Activated effector memory CD4-positive, alpha-beta T cell treated with anti-CD3 and anti-CD28 coated beads, Interleukin-2, amount 50 U/mL, for 16 hours (primary cell): ENCODE measurements at places on chromosomes 7 and 10.

DNA sequence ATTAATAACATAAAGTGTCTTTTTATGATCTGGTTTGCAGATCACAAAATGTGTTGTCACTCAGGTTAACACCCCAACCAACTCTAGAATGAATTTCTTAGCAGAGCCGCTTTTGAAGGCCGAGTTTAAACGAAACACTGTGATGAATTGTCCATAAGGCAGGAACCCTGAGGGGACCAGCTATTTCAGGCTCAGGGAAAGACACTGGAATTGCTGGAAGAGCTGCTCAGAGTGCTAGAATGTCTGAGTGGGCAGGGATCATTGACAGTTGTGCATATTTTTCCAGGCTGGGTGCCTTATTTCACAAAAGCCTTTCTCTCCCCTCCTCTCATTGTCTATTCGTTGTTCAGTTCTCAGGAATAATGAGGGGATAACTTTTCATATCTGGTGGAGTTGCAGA, 68.7 kb upstream of the PRKG1 start:
- no peak for DNase-seq

DNA sequence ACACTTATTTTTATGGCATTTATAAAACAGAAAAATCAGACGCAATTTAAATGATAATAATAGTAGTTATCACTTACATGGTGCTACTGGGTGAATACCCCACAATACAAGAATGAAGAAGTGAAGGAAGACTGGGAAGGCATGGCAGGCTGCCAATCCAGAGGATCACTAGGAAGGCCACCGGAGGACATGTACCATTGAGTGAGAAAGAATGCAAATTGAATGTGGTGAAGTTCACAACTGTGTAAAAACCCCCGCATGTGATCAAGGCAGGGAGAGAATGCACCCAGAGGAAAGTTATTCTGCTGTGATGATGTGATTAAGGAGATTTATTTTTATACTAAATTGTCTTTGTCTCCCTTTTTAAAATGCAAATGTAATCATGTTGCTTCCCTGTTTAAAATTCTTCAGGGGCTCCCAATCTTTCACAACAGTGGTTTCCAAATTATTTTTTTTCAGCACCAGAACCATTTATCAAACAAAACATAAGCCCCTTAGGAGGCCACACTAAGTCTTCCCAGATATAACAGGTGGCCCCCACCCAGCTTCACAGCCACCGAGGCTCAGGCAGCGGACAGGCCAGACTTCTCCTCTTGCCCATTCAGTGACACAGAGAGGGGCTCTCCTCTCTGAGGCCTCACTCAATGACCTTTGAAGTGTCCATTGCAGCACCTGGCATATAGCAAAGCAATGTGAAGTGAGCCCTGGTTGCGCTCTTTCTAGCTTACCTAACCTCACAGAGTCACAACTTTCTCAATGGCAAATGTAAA, 59.6 kb downstream of the FRMPD2 start:
- DNase-seq, result no peak

DNA sequence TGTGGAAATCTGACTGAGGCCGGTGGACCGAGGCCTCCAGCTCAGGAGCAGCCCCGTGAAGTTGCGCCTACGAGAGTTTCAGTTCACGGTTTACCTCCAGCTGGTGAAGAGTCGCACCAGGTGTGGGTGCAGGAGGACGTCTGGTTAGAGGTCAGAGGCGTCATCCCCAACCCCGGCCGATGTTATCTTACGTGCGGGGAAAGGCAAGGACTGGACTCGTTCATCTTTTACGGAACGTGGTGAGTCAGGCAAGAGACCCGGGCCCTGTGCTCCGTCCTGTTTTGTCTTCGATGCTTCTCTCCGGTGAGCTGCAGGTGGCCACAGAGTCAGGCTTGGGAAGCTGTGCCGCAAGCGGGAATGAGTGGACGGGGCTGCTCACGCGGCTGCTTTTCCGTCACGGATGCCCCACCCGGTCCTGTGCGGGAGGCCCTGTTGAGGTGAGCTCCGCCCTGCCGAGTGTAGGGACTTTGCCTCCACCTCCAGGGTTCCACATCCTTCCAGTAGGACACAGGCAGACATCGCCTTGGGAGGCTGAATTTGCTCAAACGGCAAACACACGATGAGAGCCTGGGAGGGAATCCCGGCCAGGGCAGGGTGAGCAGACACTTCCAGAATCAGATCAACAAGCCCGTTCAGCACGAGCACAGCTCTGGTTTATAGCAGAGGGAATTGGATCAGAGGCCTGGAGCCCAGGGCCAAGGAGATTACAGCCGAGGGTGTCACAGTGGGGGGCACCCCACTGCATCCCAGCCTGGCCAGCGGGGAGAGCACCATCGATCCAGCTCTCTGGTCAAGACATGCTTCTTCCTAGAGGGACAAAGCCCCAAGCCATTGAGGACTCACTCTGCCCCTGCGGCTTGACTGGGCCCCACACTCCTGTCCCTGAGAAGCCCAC, 50.1 kb upstream of the INPP5A start:
- no peak for DNase-seq

DNA sequence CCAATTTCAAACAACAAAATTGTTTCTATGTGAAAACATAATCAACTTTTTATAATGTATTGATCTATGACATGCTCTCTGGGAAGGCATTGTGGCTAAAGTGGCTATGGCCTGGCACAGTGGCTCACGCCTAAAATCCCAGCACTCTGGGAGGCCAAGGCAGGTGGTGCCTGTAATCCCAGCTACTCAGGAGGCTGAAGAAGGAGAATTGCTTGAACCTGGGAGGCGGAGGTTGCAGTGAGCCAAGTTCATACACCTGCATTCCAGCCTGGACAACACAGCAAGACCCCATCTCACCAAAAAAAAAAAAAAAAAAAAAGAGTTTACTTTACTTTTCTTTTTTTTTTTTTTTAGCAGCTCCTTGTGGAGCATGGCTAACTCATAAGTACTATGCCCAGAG, 38.9 kb upstream of the CPN1 start:
- DNase-seq, result no peak

DNA sequence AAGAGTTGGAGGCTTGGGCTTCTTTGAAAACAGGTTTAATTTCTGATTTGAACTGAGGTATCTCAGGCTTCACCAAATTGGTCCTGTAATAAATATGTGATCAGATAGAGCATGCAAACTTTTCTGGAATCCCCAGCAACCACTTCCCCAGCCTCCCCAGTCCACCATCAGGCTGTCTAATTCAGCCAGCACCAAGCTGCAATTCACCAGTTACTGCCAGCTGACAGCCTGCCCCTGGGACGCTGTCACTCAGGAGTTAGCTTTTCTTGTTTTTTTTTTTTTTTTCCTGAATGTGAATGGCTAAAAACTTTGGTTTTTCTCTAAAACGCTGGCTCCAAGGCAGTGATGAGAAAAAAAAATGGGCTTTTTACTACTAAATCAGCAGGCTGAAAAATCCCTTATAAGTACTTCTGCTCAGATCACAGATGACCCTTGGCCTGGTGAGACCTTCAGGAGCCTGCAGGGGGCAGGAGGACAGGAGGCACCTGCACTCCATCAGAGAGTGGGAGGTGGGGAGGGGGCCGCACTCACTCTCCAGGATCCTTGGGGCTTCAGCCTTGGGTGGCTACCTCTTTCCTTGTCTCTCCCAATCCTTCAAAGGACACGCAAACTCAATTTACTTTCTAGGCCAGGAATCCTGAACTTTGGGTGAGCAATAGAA, 349.4 kb downstream of the GATA3 start:
- no peak for DNase-seq

- DNase-seq, result no peak
Observed at GRCh38 chr7:155020996-155021395, 18.1 kb upstream of the PAXIP1 start.

DNA sequence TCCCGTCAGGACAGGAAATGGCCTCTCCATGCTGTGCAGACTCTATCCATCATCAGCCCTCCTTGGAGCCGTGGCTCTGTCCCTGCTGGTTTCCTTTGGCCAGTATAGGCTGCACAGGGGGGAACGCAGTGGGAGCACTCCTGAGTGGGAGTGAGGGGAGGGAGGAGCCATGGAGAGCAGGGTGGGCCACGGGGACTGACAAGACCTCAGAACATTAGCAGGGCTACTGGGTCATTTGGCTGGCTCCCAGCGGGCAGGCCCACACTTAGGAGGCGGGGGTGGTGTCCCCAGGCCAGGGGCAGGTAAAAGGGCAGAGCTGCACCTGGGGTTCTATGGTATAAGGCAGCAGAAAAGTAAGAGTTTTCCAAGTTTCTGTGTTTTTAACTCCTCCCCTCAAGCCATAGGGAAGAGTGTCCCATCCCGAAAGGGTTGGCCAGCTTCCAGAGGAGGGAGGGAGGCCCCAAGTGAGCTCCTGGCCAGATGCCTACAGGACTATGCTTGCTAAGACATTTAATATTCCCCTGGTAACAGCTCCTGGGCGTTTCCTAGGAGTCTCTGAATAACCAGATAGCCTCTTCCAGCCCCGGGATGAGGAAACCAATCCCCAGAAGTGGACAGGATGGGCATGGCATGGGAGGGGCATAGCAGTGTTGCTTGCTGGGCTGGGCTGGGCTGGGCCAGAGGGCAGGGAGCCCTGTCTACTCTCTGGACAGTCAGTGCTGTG, 5.5 kb upstream of the OPN4 start:
- DNase-seq, result peak; percentile 21

GRCh38 chr7:100835903-100836811, 8.8 kb upstream of the EPHB4 start:
- no peak for DNase-seq

DNA sequence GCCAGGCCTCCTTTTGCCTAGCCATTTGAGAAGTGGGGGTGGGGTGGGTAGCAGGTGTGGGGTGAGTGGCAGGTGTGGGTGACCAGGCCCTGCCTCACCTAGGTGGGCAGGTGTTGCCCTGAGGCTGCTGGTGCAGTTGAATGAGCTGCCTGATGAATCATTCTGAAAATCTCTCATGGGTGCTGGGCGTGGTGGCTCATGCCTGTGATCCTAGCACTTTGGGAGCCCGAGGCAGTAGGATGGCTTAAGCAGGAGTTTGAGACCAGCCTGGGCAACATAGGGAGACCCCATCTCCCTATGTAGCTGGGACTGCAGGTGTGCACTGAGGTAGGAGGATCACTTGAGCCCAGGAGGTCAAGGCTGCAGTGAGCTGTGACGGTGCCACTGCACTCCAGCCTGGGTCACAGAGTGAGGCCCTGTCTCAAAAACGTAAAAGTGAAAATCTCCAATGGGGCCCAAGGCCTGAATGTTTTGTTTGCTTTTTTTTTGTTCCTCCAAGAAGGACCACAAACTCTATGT, 17.7 kb downstream of the TSPAN14 start:
- DNase-seq, result peak; percentile 83
